8988T (cell line): ENCODE measurements at places on chromosomes 5 and 9.

DNA sequence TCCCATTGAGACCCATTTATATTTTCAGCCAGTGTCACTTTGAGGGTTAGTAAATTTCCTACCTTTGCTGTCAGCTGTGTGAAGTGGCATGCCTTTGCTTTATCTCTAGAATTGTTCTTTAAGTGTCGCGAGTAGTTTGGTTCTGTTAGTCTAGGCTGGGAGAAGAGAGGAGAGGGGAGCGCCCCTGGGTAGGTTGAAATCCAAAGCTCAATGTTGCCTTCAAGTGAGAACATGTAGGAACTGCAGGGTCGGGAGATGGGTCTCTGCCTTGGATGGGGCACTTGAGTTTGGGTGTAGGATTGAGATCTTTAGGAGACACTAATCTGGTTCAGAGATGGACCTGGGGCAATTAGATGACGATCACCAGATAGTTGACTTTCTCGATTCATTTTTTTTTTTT lies 46.3 kb downstream of the STC2 start:
- peak; percentile 71 for DNase-seq

DNA sequence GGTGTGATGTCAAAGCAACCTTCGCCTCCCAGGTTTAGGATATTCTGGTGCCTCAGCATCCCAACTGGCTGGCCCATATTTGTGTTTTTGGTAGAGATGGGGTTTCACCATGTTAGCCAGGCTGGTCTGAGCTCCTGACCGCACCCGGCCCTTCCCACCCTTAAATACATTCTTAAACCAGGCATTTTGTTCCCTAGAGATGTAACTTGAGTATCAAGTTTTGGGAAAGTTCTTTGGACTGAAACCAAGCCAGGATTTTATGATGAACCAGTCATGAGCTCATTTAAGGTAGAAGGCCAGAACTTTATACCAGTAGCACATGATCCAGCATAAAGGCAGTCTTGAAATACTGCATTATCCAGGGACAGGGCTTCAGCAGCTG lies 3.5 kb downstream of the RPL7A start:
- DNase-seq: no peak

DNA sequence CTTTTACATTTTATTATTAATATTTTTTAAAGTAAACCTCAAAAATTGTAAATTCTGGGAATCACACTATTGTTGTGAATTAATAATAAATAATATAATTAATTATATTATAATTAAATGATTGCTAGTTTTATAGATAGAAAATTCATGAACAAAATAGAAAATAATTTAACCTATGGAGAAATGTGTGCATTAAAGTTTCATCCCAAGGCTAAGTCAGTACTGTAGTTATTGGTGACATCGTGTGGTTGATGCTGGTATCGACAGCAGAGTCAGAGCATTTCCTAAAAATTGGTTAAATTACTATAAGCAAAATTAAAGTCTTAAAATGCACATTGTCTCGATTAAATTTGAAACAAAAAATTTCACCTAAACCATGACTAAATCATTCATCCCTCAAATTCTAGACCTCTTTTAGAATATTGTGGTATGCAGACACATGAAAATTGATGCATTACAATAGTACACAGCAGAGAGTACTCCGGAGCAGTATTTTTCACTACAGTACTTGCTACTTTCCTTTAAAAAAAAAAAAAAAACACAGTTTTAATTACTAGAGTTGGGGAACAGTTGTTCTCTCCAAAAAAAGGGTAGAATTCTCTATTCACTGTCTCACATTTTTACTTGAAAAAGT lies 73.9 kb downstream of the RORB start:
- no peak for DNase-seq

DNA sequence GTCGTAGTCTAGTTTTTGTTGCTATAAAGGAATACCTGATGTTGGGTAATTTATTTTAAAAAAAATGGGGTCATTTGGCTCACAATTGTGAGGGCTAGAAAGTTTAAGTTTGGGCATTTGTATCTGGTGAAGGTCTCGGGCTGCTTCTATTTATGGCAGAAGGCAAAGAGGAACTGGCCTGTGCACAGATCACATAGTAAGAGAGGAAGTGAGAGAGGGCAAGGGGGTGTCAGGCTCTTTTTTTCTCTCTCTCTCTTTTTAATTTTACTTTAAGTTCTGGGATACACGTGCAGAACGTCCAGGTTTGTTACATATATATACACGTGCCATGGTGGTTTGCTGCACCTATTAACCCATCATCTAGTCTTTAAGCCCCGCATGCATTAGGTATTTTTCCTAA lies 453.3 kb downstream of the DIRAS2 start:
- DNase-seq: no peak

DNA sequence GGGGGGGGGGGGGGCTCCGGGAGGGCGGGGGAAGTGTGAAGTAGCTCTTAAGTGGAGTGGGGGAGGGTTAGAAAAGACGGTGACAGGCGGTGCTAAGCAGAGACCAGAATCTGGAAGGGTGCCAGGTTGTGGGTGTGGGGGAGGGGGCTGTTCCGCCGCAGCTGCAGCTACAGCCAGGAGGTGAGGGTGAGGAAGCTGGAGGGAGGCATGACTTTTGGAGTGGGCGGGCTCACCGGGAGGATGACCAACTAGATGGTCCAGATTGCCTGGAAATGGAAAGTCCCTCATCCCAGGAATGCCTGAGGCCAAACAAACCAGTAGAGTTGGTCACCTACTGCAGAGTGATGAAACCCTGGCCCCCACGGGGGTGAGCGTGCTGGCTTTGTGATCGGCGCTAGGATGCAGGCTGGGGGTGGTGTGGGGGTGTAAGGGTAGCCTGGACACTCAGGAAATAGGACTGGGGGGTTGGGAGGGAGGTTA lies 158.1 kb upstream of the SHB start:
- no peak for DNase-seq
